Uterus (tissue), 4 donors: ENCODE measurements at places on chromosomes 1 and 21. TPM values are rescaled to one million over a fixed set of nuclear protein-coding genes. Genes with fewer than 3 reads are reported as not detected.

Gene ANKRD13C
- total RNA-seq: 59.5 TPM

DNA sequence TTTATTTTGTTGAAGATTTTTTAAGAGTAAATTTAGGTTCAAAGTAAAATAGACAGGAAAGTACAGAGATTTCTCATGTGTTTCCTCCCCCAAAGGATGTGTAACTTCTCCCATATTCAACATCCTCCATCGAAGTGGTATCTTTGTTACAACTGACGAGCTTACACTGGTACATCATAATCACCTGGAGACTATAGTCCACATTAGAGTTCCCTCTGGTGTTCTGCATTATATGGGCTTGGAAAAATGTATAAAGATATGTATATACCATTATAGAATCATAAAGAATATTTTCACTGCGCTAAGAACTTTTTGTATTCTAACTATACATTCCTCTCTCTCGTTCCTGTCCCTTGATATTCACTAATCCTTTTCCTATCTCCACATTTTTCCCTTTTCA, 203.7 kb downstream of the AMY1C start:
- no peak for DNase-seq

- no peak for DNase-seq
Observed at GRCh38 chr1:220368352-220369265, 96.4 kb upstream of the RAB3GAP2 start.

- DNase-seq: no peak
Observed at GRCh38 chr1:239308701-239309333, 77.6 kb upstream of the CHRM3 start.

DNA sequence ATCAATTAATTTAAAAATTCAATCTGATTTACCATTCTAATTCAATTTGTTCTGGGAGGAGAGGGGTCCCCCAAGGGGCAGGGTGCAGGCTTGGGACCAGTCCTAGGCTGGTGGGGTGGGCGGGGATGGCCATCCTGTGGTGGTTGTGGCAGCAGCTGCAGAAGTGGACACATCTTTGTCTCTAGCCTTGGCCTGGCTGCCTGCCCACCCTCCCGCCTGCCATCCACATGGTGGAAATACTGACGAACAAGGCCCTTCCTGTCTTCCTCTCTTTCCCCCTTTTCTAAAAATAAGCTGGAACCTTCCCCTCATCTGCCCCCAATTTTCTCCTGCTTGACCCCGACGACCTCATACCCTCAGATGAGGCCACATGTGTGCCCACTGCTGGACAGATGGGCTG, 130.9 kb downstream of the FOXD2 start:
- no peak for DNase-seq

DNA sequence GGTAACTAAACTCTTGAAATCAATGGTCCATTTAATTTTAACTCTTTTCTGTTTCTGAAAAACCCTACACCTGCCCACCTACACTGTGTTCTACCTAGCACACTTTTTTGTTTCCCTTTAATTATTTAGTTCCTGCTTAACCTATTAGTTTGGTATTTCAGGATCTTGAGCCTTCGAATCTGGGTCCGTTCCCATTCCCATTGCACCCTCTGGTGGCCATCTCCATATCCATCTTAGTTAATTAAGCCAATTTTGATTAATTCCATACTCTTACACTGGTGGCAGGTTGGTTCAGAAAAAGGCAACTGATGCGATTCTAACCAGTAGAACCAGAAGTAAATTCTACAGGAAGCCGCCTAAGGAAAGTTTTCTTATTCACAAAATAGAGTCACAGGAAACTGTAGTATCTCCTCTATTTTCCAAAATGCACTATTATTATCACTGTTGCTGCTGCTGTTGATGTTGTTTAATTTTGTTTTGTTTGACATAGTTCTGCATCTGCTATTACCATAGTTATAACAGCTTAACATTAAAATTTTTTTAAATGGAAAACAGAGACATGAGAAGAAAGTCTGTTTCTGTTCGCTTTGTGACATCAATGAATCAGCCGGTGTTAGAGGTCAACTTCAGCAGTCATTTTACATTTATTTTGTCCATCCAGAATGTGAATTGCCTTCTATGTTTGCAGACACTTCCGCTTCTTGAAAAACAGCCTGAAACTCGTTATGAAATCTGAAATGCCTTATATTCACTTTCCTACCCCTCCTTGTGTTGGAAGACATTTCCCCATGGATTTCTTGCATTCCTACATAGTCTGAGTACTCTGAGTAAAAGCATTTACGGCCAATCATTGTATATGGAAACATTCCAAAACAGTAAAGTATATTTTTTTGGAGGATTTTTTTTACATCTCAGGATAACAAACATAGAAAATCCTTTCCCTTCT, 115.5 kb upstream of the NCAM2 start:
- DNase-seq: no peak

Gene CDCA8
- total RNA-seq: not detected

- no peak for DNase-seq
Observed at GRCh38 chr1:197444755-197445154, 176.7 kb downstream of the CRB1 start.

DNA sequence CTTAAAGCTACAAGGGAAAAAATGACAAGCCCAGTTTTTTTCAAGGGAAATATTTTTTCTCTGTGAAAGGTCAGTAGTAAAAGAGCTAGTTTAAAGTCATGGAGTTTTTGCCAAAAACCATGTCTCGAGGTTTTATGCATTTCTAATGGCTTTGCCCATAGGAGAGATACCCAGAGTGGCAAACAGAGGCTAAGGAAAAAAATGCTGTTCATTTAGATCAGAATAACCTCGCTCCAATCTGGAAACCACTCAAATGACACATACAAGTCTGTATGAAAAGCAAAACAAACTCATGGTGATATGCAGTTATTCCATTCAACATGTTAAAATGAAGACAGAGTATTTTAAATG, 36.9 kb upstream of the EDEM3 start:
- DNase-seq: no peak

DNA sequence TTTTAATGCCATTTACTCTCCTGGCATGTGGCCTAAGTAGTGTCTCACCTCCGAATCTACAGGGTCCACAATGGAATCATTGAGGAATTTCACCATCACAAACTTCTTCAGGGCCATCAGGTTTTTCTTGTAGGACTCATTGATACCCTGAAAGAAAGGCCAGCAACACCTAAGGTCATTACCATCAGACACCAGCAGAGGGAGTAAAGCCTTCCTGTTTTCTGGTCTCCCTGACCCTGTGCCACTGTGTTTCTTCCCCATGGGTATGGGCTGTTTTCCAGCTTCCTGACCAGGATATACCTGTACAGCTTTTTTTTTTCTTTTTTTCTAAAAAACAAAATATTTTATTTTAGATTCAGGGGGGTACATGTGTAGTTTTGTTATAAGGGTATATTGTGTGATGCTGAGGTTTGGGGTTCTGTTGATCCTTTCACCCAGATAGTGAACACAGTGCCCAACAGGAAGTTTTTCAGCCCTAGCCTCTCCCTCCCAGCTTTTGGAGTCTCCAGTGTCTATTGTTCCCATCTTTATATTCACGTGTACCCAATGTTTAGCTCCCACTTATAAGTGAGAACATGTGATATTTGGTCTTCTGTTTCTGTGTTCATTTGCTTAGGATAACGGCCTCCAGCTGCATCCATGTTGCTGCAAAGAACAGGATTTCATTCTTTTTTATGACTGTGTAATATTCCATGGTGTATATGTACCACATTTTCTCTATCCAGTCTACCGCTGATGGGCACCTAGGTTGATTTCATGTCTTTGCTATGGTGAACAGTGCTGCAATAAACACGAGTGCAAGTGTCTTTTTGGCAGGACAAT, 18.3 kb downstream of the PPT1 start:
- DNase-seq: no peak

DNA sequence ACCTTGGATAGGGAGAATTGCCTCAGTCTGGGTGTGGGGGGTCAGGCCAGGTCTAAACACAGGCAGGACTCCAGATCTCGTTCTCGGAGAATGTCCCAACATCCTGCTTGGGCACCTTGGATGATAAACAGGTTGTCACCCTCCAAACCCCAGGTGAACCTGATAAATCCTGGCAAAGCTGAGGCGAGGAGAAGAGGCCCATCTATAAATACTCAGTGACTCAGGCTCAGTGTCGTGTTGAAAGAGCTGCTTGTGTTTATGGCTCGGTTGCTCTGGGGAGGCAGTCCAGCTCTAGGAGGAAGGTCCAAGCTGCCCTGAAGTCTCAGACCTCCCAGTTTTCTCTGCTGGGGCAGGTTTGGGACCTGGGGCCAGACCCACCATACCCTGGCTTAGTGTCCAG, 15.8 kb upstream of the TRIM63 start:
- no peak for DNase-seq

Gene RNU5D-1
- total RNA-seq: not detected

Gene SYT14
- 1.0 TPM for total RNA-seq

DNA sequence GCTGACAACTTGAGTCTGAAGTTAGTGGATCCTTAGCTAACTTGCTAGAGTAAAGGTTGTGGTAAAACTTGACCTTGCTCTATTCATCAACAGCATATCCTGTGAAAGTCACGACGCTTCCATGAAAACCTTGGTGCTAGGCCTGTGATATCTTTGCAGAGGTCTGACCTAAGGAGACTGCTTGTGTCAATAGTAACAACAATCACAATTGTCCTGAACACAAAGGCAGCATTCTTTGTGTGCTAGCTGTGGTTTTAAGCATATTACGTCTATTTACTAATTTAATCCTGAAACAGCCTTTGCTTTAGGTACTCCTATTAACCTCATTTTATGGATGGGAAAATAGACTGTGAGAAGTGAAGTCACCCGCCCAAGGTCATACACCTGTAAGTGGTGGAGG, 2.8 kb upstream of the CLDN14 start:
- no peak for DNase-seq

Gene MRPL9
- total RNA-seq: 88.9 TPM

Gene PAX7
- not detected for total RNA-seq

GRCh38 chr1:66711420-66711819, 40.8 kb upstream of the DYNLT5 start:
- no peak for DNase-seq

Gene ATP6V1G3
- not detected for total RNA-seq

DNA sequence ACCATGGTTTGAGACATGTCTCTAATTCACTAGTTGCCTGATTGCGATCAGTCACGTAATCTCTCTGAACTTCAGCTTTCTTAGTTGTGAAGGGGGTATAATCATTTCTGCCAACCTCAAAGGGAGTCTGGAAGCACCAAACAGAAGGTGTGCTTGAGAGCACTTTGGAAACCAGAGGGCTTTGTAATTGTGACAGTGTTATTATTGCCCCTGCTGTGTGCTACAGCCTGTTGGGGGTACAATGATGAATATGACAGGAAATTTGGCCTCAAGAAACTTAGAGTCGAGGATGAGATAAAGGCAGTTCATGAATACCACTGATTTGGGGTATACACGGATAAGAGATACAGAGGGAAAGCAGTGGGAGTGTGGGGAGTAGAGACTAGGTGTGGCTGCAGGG, 150.2 kb upstream of the CD34 start:
- DNase-seq: no peak

GRCh38 chr1:41711581-41711980, 207.1 kb downstream of the HIVEP3 start:
- DNase-seq: no peak

DNA sequence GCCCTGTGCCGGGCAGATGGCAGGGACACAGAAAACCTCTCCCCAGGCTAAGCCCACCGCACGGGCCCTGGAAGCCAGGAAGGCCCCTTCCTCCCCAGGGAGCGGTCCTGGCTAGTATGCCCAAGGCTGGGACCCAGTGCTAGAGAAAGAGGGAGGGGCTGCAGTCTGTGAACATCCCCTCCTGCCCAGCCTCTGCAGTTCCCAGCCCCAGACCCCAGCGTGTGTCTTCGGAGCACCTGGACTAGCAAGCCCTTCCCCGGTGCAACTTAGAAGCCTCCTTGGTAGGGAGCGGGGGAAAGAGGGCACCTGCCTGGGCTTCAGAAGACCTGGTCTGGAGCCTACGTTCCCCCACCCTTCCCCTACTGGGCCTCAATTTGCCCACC, 2.1 kb downstream of the PLEKHG5 start:
- no peak for DNase-seq

Gene LDLRAD1
- not detected for total RNA-seq

- DNase-seq: no peak
Observed at GRCh38 chr1:65260851-65261473, 48.4 kb upstream of the DNAJC6 start.

DNA sequence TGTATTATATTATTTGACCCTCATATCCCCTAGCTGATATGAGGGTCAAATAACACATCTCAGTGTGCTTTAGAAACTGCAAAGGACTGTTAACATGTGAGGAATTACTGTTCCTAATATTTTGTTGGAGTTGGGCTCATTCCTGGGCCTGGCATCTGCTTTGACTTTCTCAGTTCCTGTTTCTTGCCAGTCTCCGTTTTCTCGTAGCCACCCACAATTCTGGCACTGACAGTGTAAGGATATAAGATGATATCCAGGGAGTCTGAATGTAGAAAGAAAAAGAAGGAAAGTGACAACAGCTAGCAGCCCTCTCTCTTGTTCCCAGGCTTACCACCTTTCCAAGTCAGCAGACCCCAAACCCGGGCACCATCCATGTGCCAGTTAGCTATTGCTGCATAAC, 54.4 kb upstream of the SCMH1 start:
- DNase-seq: no peak

- no peak for DNase-seq
Observed at GRCh38 chr1:208202333-208202995, 41.7 kb downstream of the PLXNA2 start.

Gene CTSS
- 26.7 TPM for total RNA-seq

- no peak for DNase-seq
Observed at GRCh38 chr1:183159960-183160359, 26.1 kb upstream of the LAMC2 start.

GRCh38 chr1:41444246-41444645, 40.2 kb downstream of the EDN2 start:
- DNase-seq: no peak

DNA sequence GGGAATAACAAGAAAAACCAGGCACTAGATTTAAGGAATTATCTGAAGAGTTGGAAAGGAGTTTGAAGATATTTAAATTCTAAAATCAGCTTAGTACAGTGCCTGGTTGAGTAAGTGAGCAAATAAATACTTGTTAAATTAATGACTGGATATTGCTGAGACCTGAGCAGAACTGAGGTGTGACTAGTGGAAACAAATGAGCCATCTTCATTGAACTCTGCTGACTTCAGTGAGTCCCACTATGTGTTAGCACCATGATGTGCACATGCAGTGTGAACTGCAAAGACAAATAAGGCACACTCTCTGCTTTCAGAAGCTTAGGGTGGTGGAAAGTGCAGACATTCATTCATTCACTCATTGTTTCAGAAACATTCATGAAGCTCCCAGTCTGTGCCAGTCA, 48.7 kb downstream of the ELAPOR1 start:
- DNase-seq: no peak

Gene SPRR2A
- total RNA-seq: not detected

DNA sequence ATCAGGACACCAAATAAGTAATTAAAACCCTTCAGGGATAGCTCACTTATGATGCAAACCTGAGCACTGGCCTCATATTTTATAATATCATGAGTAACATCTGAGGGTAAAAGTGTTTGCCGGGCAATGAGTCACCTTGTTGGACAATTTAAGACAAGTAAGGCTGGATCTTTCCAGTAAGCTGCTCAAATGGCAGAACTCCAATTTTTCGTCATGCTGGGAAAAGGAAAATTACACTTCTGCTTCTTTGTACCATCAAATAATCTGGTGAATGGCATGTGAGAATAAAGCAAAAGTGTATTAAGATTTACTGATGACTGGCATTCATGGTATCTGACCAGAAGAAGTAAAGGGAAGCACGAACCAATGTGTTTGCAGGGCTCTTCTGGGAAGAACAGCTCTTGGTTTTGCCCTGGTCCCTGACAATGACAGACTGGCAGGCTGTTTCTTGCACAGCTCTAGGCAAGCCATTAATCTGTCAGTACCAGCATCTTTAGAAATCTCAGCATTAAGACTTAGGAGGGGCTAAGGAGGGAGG, 392.2 kb downstream of the VAV3 start:
- peak; percentile 29 for DNase-seq
